ENCODE measurements at places on chromosomes 1 and 21. TPM values are rescaled to one million over a fixed set of nuclear protein-coding genes. Genes with fewer than 3 reads are reported as not detected.

CNR2 gene
- total RNA-seq = 0.14 TPM

FAM72C gene
- not detected for total RNA-seq

GRCh38 chr21:44601596-44602462 is 1.4 kb downstream of the KRTAP10-7 start:
- H3K4me3 ChIP-seq = no peak overlapping the region
- H3K27me3 ChIP-seq = no peaks in the 10 kb centered on the region

DNA sequence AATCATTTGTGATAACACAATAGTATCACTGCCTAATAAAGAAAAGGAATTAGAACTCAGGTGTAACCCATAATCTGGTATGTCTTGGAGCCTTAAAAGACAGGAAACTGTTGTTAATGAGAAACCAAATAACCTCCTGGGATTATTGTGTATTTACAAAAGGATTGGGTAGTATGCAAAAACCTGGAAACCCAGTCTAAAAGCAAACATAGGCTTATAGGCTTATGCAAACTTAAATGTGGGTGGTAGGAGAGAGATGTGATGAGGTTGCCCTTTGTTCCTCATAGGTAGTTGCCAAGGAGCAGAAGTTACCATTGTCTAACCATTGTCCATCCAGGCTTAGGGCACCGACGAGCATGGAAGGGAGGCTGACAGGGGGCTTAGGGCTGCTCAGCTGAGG is 165.8 kb downstream of the AK5 start:
- H3K36me3 ChIP-seq = no peaks in the 10 kb centered on the region
- H3K27ac ChIP-seq = no peak overlapping the region
- no peak overlapping the region for H3K4me3 ChIP-seq
- no peaks in the 10 kb centered on the region for H3K27me3 ChIP-seq
- H3K4me1 ChIP-seq = no peaks in the 10 kb centered on the region

- H3K36me3 ChIP-seq = no peaks in the 10 kb centered on the region
- no peak overlapping the region for H3K27ac ChIP-seq
- no peaks in the 10 kb centered on the region for H3K4me1 ChIP-seq
- H3K4me3 ChIP-seq = no peak overlapping the region
These were observed 6.0 kb downstream of the CAPN9 start for GRCh38 chr1:230753191-230753585.

GRCh38 chr1:95115708-95116137 is 1.4 kb upstream of the TLCD4 start:
- DNase-seq = no peak
- no peaks in the 10 kb centered on the region for H3K4me1 ChIP-seq
- H3K4me3 ChIP-seq = no peak overlapping the region
- H3K36me3 ChIP-seq = no peaks in the 10 kb centered on the region
- no peak overlapping the region for H3K27ac ChIP-seq

BRINP2 gene
- 5.7 TPM for total RNA-seq
